ENCODE measurements at places on chromosomes 16 and 17.
A peak's percentile ranks its signal among the peaks of the same experiment; 100 is the strongest.

DNA sequence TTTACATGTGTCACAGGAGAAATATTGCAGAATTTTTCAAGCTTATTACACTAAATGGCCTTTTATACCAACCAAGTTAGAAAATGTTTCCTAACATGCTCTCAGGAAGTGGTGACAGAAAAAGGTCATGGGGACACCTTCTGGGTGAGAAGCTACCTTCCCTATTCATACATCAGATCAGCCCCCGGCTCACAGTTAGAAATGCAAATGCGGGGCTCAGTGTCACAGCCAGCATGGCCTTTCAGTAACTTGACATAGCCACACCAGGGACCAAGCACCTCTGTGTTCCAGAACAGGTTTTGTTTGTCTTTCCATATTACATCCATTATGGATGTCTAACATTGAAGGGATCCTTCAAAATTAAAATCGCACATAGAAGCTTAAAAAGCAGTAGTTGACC is 59.5 kb downstream of the CHD9NB start:
- DNase-seq = no peak

- DNase-seq = peak; percentile 19
Observed at GRCh38 chr17:19346351-19347255, 15.9 kb downstream of the B9D1 start.

- DNase-seq = no peak
Observed at GRCh38 chr17:68518063-68518815, 6.0 kb downstream of the PRKAR1A start.

DNA sequence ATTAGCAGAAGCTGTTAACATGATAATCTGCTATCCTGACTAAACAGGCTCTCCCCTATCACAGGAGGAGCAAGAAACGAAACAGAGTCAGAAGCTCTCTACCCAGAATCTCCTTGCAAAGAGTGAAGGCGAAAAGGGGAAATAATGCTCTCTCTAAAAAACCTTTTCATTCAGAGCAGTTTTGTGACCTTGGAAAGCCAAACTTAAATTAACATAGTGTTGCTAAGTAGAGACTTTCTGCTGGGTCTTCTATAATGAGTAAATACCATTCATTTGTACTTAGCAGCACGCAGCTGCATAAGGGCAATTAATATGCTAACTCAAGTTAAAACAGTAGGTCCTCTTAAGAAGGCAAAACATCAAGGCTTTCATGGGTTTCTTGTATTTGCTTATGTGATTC is 101.7 kb upstream of the GPR139 start:
- DNase-seq = no peak

GRCh38 chr17:11832401-11833137 is 164.7 kb downstream of the ZNF18 start:
- DNase-seq = no peak

- DNase-seq = no peak
Observed at GRCh38 chr16:62041401-62041800, 5.2 kb upstream of the CDH8 start.

DNA sequence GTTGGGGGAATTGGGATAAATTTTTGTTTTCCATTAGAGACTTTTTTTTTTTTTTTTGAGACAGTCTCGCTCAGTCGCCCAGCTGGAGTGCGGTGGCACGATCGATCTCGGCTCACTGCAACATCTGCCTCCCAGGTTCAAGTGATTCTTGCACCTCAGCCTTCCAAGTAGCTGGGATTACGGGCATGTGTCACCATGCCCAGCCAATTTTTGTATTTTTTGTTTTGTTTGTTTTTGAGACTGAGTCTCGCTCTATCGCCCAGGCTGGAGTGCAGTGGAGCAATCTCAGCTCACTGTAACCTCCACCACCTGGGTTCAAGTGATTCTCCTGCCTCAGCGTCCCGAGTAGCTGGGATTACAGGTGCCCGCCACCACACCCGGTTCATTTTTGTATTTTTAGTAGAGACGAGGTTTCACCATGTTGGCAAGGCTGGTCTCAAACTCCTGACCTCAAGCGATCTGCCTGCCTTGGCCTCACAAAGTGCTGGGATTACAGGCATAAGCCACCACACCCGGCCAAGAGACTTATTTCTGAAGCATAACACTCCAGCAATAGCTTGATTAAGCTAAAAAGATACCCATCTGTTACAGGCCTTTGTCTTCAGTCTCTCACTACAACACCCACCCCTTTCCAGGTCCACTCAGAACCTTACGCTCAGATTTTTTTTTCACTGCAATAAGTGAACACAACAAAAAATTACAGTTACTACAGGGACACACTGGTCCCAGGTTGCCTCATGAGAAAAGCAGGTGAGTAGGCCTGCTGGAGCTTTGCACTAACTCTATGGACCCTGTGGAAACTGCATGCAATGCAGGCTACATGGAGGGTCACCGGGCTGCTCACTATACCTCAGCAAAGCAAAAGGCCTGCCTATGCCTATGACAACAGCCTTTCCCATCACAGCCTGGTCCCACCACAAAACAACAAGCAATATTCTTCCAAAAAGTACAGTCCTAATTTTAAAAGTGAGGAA is 34.6 kb downstream of the KANSL1 start:
- no peak for DNase-seq

GRCh38 chr17:28712032-28712704 is 480 bp upstream of the PROCA1 start:
- DNase-seq = peak; percentile 89

DNA sequence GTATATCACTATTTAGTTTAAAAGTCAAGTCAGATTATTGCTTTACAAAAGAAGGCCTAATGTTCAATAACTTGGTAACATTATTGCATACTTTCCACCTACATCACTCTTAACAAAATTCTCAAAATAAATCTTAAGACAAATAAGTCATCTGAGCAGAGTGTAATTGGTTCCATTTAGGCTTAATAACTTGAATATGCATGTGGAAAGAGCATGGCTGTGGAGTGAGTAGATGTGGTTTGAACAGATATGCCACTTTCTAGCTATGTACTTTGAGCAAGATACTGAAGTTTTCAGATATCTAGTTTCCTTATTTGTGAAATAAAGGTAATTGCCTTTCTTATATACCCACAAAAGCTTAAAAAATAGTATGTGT is 6.7 kb upstream of the EVI2A start:
- no peak for DNase-seq

GRCh38 chr16:74186561-74186971 is 110.0 kb upstream of the PSMD7 start:
- DNase-seq = no peak

DNA sequence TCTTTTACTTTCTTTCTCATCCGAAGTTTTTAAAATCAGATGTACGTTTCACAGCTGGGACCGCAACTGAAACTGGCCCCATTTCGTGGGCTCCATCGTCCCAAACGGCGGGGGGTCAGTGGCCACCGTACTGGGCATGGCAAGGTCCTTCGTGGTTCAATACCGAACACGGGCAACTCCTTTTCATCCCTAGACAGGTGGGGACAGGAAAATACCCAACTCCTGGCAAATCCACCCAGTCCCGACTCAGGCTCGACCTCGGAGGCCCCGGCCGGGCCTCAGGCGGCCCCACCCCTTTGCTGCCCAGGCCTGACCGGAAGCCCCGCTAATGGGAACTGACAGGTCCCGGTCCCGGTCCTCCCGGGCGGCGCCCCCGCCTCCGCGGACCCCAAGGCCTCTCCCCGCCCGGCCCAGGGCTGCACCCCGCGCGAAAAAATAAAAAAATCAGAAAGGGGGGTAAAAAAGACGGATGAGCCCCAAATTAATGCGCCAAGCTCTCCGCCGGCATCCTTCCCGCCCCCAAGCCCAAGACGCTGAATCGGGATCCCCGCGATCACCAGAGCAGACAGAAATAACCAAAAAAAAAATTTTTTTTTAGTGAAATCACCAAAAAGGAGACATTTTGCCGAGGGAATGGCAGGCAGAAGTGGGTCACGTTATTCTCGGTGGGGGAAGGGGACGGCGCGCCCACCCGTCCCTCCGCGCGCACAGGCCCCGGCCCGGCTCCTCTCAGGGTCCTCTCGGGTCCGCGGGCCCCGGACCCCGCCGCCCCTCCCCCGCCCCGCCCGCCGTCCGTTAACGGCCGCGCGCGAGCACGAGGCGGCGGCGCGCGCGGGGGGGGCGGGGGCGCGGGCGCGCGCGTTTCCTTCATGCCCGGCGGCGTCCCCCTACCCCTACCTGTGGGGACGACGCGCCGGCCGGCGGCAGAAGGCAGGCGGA is 562 bp downstream of the ZC3H7A start:
- peak; percentile 92 for DNase-seq

DNA sequence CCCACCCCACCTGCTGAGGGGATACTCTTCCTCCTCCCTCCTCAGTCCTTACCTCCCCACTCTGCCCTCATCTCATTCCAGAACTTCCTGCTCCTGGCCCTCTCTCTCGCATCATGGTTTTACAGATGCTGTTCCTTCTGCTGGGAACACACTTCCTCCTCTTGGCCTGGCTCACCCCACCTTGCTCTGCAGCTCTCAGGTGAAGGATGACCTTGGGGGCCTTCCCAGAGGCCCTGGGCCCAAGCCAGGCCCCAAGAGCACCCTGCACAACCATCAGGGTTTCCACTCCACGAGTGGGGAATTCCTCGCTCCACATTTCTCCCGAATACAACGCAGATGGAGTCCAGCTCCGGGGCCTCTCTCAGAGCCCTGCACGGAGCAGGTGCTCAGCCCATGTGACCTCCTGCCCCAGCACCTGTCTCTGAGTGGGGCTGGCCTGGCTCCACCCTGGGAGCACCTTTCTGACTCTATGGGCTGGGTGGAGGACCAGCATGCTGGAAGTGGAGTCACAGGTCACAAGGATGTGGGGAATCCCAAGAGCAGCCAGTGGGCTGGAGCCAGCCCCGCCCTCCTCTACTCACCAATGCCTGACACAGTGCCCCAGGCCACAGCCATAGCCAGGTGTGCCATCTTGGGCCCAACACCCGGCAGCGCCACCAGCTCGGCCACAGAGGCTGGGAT is 4.5 kb downstream of the NTHL1 start:
- DNase-seq = peak; percentile 74

GRCh38 chr17:40854175-40854814 is 12.7 kb downstream of the KRT12 start:
- no peak for DNase-seq

GRCh38 chr17:1365445-1366039 is 34.5 kb downstream of the YWHAE start:
- DNase-seq = no peak

GRCh38 chr17:81249223-81250040 is 10.3 kb downstream of the NDUFAF8 start:
- no peak for DNase-seq

DNA sequence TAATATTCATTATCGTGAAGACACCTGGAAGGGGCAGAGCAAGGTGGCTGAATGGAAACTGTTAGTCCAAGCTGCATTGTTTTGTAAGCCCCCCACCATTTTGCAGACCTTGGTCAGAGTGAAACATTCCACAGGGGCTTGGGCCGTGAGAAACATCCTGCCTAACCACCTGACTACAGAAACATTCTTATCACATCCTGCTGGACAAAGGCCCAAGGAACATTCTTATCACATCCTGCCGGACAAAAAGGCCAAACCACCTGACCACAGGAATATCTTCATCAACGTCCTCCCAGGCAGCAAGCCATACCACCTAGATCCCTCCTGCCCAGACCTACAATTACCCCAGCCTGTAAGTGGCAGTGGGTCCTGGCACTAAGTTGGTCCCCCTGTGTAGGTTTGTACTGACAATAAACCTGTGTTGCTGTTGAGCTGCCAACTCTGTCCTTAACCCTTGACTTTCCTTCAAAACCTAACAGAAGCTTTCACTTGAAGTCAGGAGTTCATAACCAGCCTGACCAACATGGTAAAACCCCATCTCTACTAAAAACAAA is 19.6 kb downstream of the ATF7IP2 start:
- no peak for DNase-seq

GRCh38 chr17:41654678-41655607 is 30.6 kb upstream of the KRT17 start:
- DNase-seq = no peak

DNA sequence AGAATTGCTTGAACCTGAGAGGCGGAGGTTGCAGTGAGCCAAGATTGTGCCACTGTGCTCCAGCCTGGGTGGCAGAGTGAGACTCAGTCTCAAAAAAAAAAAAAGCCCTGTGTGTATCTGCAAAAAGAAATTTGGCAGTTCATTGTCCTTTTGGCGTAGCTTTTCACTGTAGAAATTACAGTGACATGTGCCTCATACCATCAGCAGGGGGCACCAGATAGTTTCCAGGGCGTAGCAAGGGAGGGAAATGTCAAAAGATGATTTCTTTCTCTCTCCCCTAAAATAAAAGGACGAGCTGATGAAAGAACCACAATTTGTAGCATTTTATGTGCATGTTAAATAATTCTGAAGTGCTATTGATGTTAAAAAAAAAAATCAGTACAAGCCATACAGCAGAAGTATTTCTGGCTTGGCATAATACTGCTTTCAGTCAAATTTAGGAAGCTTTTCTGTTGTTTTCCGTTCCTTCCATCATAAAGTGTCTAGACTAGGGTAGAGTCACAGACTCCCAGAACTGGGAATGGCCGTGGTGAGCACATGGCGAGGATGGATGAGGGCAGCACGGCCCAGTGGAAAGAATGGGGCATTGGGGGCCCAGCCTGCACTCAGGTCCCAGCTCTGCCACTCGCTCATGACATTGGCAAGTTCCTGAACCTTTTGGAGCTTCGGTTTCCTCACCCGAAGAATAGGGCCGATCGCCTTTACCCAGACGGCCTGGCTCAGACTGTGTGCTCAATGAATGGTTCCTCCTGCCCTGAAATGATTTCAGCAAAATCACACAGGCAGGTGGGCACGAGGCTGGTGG is 59.8 kb upstream of the RPH3AL start:
- no peak for DNase-seq

GRCh38 chr16:785563-786535 is 2.3 kb downstream of the RPUSD1 start:
- peak; percentile 70 for DNase-seq

GRCh38 chr17:53227514-53227913 is 595.2 kb upstream of the KIF2B start:
- no peak for DNase-seq

DNA sequence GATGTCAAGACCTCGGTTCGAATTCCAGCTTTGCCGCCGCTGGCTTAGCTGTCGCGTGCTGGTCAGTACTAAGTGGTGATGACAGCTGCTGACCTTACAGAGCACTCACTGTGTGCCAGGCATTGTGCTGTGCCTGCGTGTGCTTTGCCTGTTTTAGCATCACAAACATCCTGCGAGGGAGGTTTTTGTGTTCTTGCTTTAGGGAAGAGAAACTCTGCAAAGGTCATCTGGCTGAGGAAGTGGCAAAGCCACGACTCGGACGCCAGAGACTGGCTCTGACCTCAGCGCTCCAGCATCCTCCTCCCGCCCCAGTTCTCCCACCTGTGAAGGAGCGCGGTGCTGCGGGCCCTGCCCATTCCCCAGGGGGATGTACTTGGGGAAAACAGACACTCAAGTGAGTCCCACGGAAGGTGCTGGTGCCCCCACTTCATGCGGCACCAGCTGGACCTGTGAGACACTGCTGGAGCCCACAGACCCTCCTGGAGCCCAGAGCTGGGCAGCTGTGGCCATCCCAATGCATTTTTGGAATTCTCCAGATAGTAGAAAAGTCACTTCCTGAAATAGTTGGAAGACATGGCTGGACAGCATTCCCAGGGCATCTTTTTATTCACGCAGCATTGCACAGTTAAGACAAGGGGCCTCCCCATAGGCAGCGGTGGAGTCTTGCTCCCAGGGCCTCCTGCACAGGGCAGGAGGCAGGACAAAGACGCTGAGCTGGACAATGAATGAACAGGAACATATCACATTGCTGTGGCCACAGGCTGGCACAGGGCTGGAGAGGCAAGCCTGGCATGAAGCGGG is 20.0 kb upstream of the HERPUD1 start:
- DNase-seq = peak; percentile 65

Measured in upper lobe of left lung (tissue), 6 donors.